OCI-M1 (cell line): ENCODE measurements at places on chromosomes 7 and 10.
A peak's percentile ranks its signal among the peaks of the same experiment; 100 is the strongest.

DNA sequence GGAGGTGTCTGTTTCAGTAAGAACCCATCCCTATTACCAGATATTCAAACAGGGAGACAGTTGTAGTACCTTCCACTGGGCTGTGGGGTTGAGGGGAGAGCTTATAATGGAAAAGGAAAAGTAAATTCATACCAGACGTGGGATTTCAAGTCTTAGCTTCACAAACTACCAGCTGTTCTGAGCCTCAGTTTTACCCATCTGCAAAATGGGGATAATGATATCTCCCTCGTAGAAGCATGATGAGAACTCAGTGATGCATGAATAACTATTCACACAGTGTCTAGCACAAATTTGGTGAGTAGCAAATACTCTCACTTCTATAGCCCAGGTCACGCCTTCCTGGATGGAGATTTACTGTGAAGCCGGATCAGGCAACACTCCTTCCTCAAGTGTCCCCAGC, 29.1 kb upstream of the IKZF1 start:
- DNase-seq = no peak

GRCh38 chr7:120740348-120740747, 117.6 kb downstream of the TSPAN12 start:
- peak; percentile 77 for DNase-seq

DNA sequence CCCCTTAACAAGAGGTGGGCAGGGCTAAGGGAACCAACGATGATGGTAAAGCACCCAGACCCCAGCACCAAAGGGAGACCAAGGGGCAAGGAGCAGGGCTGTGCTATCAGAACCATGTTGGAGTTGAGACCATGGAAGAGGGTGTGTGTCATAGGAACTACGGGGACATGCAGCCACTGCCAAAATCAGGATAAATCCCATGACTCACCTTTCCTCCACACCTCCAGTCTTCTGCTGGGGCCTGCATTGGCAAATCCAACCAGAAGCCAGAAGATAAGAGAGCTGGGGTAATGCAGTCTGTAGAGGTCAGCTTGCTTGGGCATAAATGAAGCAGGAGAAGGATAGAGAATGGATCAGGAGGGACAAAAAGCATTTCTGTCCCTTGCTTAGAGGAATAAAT, 42.7 kb upstream of the SMARCD3 start:
- no peak for DNase-seq

DNA sequence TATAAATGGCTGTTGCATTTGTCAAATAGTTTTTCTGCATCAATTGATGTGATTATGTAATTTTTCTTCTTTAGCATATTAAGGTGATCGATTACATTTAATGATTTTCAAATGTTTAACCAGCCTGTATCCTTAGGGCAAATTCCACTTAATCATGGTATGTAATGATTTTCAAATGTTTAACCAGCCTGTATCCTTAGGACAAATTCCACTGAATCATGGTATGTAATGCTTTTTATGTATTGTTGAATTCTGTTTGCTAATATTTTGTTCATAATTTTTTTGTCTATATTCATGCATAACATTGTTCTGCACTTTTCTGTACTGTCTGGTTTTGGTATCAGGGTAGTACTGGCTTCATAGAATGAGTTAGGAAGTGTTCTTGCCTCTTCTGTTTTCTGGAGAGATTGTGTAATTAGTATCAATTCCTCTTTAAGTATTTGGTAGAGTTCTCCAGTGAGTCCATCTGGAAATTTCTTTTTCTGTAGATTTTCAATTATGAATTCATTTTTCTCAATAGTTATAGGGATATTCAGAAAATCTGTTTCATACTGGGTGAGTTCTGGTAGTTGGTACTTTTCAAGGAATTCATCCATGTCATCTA, 393.2 kb upstream of the FOXK1 start:
- DNase-seq = no peak

DNA sequence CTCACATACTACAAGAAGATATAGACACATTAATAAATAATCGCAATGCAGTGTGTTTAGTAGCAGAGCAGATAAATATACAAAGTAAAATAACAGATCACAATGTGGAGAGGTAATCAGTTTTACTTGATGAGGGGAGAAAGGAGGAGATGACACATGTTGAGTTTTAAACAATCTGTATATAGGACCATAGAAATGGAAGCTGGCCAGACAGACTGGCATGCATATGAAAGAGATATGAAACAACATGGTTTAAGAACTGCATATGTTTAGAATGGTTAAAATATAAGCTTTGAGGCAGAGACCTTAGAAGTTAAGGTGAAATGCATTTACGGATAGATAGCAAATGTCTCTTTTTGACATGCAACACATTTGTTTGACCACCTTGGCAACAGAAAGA, 19.8 kb upstream of the CCDC7 start:
- no peak for DNase-seq
